ENCODE measurements at places on chromosomes 7 and 10.

DNA sequence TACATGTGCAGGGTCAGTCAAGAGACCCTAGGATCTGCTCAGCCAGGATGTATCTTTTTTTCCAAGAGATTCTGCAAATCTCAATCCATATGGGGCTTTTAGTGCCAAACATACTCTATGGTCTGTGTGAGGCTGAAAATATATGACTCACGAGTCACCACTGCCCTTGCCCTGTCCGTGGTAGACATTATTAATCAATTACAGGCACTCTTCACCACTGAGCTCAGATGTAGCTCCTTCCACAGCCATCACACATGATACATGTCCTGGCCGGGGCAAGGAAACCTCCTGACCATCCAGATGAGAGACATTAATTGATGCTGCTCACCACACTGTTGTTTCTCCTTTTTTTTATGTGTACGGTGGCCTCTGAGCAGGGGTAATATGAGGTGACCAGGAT is 90.2 kb upstream of the RET start:
- DNase-seq, result no peak

DNA sequence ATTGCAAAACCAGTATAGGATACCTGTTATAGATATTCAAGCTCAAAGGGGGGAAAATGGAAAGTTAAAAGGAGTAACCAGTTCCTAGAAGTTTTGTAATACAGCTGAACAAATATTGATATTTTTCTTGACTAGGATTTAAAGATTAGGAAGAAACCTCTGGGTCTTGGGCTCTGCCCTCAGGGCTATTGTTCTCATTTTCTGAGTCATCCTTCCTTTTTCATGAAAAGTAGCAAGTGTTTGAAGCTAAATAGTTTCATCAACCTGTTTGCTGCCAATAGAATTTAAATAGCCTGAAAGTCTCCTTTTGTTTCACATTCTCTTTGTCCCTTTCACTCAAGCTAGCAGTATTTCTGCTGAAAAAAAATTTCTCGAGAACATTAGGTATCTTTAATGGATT is 1061.1 kb upstream of the GHITM start:
- no peak for DNase-seq

DNA sequence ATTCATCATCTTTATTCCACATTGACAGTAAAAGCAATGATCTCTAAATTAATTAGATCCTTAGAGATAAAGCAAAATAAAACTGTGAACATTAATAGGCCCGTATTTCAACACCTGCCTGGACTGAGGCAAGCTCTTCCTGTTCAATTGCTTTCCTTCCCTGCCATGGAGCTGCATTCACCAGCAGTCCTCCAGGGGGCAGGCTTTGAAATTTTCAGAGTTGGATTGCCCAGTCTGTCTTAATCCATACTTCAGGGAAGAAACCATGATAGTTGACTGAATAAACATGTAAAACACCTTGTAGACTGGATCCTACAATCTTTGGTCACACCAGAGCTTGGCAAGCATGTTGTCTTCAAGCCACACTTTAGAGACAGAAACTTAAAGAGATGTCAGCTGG is 936.6 kb downstream of the NRG3 start:
- no peak for DNase-seq

- DNase-seq, result peak; percentile 85
Observed at GRCh38 chr7:105652359-105652993, 71.2 kb upstream of the EFCAB10 start.

DNA sequence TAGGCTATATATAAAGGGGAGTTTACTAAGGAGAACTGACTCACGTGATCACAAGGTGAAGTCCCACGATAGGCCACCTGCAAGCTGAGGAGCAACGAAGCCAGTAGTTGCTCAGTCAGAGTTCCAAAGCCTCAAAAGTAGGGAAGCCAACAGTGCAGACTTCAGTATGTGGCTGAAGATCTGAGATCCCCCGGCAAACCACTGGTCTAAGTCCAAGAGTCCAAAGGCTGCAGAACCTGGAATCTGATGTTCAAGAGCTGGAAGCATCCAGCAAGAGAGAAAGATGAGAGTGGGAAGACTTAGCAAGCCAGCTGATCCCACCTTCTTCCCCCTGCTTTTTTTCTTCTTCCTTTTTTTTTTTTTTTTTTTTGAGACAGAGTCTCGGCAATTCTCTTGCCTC is 27.0 kb upstream of the GSDME start:
- no peak for DNase-seq

GRCh38 chr10:33899578-33900531 is 565.4 kb upstream of the NRP1 start:
- no peak for DNase-seq

- no peak for DNase-seq
Observed at GRCh38 chr10:132146271-132146671, 40.5 kb upstream of the DPYSL4 start.

DNA sequence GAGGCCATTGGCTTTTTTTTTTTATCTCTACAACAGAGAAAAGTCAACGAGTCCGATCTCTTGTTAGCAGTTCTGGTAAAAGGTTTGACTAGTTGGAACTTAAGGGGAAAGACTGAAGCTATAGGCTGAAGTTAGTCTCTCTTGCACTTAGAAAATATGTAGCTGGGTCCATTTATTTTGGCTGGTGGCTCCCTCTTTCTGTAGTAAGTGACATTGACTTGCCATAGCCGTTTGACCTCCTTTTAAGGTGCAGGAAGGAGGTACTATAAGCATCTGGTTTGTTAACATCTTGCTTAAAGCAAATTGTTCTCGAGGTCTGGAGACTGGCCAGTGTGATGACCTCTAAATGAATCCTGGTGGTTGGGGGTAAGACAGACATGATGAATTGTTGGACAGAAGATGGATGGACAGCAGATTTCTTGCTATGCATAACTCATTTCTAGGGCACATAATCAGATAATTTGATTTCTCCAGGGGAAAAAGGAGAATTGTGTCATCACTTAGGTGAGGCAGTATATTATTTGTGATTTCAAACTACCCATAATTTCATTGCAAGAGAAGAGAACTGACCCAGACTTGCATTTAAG is 356.3 kb upstream of the GALNT17 start:
- DNase-seq, result no peak

DNA sequence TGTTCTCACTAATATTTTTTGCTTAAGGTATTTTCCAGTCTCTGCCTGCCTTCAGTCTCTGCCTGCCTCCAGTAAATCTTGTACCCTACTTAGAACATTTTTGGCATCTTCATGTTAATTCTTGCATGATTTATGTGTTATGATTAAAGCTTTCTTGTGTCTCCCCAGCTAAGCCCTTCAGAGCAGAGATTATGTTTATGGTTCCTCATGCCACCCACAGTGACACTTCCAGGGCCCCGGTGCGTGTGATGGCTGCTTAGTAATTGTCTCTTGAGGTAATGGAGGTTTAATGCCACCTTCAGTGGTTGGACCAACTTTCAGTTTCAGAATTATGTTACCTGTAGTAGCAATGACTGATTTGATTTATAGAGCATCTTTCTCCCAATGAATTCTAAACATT is 70.6 kb upstream of the MET start:
- no peak for DNase-seq

- peak; percentile 31 for DNase-seq
Observed at GRCh38 chr10:123043409-123043925, 34.7 kb downstream of the ACADSB start.

DNA sequence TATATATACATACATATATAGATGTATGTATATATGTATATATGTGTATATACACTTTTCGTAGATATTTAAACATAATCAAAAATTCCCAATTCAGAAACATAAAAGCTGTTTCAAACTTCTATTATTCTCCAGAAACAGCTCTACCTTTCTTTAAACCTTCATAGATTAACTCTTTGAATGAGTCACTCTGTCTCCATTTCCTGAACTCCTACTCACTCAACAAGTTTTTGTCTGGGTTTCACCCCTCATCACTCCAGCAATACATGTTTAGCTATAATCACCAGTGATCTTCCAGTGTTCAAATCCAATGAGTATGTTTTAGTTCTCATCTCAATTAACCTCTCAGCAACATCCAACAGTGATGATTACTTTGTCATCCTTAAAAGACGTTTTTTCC is 9.6 kb downstream of the DGKB start:
- DNase-seq, result no peak

GRCh38 chr7:107846324-107846723 is 43.3 kb upstream of the SLC26A3 start:
- DNase-seq, result no peak

DNA sequence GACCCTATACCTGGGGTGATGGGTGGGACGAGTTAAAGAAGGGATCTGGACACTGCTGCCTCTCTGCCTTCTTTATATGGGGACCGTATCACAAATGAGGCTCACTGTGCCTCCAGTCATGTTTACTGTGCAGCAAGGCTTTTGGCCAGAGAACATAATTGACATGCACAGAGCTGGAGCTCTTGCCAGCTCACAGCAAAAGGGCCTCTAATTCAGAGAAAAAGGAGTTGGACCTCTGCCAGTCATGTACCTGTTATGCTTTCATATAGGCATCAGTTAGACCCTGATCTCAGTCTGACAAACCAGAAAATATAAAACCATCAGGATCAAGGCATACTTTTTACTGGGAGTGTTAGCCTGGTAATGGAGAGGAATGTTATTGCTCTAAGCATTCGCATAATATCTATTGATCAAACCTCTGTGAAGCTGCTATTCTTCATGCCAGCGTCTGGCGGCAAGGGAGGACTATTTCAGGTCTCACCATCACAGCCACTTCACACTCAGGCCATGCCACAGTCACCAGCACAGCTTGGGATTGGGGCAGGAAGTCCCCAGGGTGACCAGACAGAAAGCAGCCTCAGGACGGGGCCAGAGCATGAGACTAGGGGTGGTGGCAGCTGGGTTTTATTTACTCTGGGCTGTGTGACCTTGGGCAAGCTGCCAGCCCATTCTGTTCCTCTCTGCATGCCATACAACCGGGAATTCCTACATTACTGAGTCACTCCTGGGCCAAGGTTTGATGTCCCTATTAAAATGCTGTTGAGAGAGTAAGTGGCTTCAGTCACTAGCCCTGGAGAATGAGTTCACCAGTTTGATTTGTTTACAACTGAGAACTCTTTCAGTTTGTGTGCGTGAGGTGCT is 90.1 kb downstream of the NPSR1 start:
- DNase-seq, result peak; percentile 79

- DNase-seq, result no peak
Observed at GRCh38 chr10:133391761-133392518, 2.0 kb upstream of the MTG1 start.

GRCh38 chr7:157560258-157560654 is 223.5 kb downstream of the DNAJB6 start:
- no peak for DNase-seq

DNA sequence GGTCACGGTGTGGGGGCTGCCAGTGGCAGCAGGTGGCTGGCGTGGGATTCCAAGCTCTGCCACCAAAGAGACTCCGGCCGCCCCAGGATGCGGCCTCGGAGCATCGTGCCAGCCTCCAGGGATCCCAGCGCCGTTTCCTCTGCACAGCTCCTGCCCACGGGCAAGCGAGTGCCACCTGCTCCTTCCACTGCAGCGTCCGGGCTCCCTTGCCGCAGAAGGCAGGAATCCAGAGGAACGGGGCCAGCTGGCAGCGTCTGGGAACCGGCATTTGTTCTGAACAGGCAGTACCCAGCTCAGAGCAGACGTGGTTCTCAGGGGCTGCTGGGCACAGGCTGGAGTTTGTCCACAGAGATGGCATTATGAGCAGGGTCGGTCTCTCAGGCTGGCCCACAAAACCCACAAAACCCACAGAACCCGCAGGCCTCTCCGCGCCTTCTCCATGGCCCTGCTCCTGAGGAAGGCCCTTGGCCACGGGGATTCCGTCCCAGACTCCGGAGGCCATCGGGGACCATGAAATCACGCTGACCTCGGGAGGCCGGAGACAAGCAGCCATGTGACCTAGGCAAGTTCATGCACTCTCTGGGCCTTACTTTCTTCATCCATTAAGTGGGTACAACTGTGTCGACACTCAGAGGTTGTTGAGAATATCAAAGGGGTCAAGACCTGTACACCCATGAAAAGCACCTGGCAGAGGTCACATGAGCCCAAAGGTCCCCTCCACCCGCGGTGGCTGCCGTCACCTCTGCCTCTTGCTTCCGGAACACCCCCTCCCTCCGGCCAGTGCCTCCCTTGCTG is 72.1 kb upstream of the TNRC18 start:
- DNase-seq, result peak; percentile 92

- no peak for DNase-seq
Observed at GRCh38 chr10:44977287-44978212, 1.1 kb downstream of the DEPP1 start.
